ENCODE measurements at places on chromosomes 3 and 15. TPM values are rescaled to one million over a fixed set of nuclear protein-coding genes. Genes with fewer than 3 reads are reported as not detected.

The LRRC34 gene
- total RNA-seq = 1.5 TPM

DNA sequence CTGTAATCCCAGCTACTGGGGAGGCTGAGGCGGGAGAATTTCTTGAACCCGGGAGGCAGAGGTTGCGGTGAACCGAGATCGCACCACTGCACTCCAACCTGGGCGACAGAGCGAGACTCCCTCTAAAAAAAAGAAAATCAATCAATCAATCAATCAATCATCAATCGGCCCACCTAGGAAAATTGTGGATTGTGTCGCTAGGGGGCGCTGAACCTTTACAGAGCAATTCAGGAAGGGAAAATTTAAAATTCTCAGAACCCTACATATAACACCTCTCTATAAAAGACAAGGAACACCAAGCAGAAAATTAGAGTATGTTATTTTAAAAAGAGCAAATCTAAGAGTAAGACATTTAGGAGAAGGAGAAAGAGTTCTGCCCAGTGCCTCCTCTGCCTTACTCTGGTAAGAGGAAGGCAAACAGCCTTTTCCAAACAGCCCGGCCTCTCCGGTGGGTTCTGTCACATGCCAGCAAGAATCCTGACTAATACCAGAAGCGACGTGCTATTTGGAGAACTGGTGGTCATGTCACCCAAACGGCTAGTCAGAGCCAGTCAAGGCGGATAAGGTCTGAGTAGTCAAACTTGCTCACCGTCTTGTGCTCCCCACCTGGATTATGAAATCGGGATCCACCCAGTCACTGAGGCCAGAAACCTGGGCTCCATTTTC lies 22.3 kb upstream of the SMCO1 start:
- DNase-seq = no peak

GRCh38 chr3:181887685-181888084 lies 176.0 kb downstream of the SOX2 start:
- DNase-seq = no peak

DNA sequence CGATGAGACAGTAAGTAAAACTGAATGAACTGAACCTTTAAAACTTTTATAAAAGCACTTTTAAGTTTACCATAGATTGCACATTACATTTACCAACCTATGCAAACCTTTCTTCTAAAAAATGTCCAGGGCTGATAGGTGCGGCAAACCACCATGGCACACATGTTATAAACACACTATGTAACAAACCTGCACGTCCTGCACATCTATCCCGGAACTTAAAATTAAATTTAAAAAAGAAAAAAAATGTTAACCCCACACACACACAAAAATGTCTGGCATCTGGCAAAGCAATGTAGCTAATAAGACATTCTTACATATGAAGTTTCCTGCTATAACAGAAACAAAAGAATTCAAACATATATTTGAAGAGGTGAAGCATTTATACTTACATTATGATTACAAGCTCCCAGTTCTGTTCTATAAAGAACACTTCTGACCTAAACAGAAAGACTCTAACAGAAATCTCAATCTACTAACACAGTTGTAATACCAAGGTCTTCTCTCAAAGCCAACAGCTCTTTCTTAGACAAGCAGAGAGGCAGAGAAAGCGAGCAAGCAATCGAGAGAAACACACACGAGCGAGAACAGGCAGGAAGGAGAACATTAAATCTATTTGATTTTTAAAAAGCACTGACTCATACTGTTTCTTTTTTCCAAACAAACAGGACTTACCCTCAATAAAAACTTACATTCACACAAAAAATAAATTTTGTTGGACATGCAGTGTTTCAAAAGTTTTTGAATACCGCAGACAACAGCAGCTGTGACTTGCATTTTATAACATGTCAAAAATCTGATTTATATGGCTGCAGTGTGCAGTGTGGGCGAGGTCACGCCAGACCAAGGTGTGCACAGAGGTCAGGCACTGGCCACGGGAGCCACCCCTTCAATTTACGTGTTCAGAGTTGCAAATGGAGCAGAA lies at the start of gene NRG4:
NRG4 (minus strand) TSS at position 798 of the 925 bp plus-strand sequence. CDS start 1,194 bp downstream, outside the sequence.
- no peak for DNase-seq

DNA sequence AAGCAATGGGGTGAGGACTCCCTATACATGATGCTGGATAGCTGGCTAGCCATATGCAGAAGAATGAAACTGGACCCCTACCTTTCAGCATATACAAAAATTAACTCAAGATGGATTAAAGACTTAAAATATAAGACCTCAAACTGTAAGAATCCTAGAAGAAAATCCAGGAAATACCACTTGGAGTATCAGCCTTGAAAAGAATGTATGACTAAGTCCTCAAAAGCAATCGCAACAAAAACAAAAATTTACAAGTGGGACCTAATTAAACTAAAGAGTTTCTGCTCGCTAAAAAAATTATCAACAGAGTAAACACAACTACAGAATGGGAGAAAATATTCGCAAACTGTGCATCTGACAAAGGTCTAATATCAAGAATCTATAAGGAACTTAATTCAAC lies 94.3 kb downstream of the XRN1 start:
- DNase-seq = no peak

DNA sequence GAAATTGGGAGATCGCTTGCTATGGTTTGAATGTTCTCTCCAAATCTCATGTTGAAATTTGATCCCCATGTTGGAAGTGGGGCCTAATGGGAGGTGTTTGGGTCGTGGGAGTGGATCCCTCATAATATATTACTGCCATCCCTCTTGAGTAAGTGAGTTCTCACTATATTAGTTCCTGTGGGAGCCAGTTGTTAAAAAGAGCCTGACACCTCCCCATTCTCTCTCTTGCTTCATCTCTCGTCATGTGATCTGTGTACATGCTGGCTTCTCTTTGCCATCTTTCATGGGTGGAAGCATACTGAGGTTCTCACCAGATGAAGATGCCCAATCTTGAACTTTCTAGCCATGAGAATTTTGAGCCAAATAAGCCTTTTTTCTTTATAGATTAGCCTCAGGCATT lies 43.0 kb upstream of the IL20RB start:
- no peak for DNase-seq

DNA sequence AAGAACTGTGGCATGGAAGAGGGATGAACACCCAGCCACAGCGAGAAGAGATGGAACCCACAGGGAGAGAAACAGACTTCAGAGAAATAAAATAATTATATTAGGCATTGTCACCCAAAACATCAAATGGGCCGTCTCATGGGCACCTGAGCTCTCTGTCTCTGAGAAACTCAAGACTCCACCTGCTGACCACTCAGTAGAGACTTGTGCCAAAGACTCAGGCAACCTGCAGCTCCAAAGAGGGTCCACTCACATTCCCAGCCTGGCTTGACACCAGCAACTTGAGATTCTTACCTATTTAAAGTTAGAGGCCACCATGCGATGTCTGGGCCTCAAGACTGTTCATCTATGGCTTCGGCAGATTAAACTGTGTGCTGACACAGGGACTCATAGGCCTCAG lies 12.0 kb downstream of the SEMA5B start:
- DNase-seq = no peak

DNA sequence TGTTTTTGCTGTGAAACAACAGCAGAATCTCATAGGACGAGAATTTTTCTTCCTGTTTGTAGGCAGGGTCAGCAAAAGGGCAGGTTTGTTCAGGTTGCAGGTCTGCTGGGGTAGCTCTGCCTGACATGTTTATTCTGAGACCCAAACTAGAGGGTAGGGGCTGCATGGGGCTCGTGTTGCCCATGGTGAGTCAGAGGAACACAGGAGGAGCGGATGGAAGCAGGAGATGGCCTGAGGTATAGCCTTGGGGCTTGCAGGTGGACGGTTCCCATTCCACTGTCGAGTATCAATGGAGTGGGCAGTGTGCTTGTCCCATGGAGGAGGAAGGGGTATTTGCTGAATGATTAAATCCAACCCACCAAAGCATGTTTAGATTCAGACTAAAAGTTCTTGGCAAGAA lies 138.9 kb downstream of the APBA2 start:
- DNase-seq = peak; percentile 32

GRCh38 chr15:60392986-60393790 lies 4.6 kb downstream of the ANXA2 start:
- DNase-seq = peak; percentile 85

DNA sequence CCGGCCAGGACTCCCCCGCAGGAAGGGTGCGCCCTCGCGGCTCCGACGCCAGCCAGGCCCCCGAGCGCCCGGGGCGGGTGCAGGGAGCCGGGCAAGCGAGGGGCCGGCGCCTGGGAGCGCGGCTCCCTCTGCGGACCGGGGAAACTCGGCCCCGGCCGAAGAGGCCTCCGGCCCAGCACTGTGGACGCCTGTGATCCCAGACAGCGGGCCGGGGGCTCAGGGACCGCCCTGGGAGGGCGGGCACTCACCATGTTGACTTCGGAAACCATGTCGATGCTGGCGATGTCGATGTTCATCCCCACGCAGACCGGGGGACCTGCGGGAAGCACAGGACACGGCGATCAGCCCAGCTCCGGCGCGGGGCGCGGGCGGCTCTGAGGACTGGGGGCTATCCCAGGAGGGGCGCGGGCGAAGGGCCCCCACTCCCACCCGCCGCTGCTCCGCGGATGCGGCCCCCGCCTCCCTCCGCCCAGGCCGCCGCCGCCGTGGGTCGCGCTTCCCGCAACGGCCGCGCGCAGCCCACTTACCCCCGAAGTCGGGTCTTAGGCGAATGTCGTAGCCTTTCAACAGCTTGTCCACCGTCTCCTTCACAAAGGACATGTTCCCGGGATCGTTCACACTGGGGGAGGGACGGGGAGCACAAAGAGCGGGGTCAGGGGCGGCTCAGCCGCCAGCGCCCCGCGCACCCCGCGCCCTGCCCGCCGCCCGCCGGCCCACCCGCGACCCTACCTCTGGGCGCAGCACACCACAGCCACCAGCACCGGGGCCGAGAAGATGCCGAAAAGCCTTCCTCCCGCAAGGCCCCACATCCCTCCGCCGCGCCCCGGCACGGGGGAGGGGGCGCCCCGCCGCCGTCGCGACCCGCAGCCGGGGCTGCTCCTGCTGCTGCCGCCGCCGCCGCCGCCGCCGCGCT lies at the start of gene GABRB3:
GABRB3 (minus strand) TSS at position 913 of the 913 bp plus-strand sequence.
- DNase-seq = no peak

GRCh38 chr15:74339371-74339770 lies 28.1 kb downstream of the CYP11A1 start:
- no peak for DNase-seq

DNA sequence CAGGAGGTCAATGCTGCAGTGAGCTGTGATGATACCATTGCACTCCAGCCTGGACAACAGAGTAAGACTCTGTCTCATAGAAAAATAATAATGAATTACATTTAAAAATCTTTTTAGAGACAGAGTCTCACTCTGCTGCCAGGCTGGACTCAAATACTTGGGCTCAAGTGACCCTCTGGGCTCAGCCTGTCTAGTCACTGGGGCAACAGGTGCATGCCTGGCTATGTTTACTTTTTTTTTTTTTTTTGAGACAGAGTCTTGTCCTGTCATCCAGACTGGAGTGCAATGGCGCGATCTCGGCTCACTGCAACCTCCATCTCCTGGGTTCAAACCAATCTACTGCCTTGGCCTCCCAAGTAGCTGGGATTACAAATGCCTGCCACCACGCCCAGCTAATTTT lies 8.0 kb upstream of the PLEKHO2 start:
- DNase-seq = no peak

DNA sequence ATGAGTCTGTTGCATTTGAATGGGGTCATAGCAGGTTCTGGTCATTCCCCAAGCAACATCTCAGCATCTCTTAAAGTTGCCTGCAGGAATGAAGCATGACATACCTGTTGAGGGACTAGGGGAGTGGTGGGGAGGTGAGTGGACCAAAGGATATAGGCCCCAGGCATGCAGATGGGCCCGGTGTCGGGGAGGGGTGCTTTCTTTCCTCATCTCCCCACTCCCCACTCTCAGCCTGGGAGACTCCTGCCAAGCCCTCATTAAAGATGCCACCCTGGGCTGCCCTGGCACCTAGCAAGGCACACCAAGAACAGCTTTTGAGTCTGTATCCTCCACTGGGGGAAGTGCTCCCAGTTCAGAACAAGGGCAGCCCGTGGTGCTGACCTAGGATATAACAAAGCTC lies 54.2 kb downstream of the GRIP2 start:
- DNase-seq = no peak

DNA sequence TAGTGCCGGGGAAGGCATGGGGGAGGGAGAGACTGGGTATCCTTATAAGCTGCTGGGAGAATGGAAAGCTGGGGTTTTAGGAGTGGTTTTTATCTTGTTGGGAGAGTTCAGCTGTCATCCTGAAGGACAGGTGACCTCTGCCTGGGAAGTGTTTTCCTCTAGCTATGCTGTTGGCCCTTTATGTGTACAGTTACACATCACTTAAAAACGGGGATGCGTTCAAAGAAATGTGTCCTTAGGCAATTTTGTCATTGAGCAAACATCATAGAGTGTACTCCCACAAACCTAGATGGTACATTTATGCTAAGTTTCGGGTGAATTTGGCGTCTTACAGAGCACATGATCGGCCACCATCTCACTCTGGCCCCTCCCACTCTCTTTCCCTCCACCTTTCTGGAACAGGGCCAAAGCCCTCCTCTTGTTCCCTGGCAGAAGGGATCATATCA lies 164.3 kb upstream of the NUDT16 start:
- no peak for DNase-seq

DNA sequence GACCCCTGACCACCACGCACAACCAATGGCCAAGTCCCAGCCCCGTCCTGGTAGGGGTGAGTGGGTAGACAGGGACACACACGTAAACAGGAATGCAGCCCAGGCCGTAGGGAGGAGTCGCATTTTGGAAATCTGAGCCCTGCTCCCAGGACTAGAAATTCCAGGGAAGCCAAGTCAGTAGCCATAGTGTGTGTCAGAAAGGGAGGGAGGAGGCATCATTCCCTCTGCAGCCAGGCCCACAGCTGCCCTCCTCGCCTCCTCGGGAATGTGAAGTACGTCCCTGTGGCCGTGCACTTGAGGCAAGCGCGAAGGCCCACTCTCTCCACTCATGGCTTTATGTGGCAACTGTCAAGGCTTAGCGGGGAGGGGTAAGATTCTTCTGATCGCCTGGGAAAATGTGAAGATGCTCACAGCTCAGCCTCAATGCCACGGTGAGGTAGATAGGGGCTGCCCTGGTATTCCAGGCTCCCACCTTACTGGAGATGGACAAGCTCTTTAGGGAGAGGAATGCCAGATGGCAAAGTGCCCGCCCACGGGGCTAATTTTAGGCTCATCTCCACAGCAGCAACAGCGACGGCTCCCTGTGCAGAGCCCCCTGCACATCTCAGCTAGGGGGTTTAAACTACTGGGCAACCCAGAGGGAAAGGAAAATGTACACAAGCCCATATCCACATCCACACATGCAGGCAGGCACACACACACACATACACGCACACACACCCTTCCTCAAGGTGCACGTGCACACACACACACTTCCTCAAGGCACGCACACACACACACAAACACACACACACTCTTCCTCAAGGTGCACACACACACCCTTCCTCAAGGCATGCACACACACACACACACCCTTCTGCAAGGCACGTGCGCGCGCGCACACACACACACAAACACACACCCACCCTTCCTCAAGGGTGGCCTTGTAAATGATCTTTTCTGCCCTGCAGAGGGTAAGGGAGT lies 65.5 kb downstream of the ADCY5 start:
- no peak for DNase-seq

All from osteocyte (in vitro differentiated cells).